ENCODE measurements at places on chromosomes 12 and 14. TPM values are rescaled to one million over a fixed set of nuclear protein-coding genes. Genes with fewer than 3 reads are reported as not detected.

The WIF1 gene
- not detected for total RNA-seq

The MIA2 gene
- 25.5 TPM for total RNA-seq

DNA sequence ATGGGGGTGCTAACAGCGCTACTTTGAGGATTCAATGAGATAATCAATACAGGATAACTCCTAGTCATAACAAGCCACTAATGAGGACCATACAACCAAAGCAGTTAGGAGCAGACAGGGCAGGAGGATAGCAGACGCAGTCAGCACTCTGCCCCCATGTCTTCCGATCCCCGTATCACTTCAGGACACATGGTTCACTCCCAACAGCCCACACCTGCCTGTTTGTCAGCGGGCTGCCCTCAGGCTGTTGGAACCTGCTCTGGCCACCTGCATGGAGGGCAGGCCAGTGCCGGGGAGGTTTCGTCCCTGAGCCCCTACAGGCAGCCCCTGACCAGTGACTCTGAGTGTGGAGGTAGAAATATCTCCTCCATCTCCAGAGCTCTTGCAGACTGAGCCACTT, 37.1 kb upstream of the LTBP2 start:
- no peak for DNase-seq

- DNase-seq = no peak
These were observed 400.8 kb upstream of the PRICKLE1 start for GRCh38 chr12:42990387-42990786.

DNA sequence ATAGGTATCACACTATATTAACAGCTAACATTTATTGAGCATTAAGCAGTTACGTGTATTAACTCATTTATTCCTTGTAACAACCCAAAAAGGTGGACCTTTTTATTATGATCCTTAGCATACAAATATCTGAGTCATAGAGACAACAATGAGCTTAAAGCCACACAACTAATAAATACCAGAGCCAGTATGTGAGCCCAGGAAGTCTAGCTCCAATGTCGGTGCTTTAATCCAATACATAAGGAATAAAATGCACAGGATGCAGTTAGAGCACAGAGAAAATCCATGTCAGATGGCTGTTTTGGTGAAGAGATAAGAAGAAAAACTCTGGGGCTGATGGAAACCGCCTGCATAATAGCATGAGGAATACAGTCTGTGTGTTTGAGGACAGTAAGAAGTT, 888.6 kb downstream of the TMTC2 start:
- no peak for DNase-seq

- no peak for DNase-seq
These were observed 658.0 kb upstream of the MDGA2 start for GRCh38 chr14:48333221-48333920.

- no peak for DNase-seq
These were observed 22.4 kb downstream of the ASPG start for GRCh38 chr14:104107611-104108569.

DNA sequence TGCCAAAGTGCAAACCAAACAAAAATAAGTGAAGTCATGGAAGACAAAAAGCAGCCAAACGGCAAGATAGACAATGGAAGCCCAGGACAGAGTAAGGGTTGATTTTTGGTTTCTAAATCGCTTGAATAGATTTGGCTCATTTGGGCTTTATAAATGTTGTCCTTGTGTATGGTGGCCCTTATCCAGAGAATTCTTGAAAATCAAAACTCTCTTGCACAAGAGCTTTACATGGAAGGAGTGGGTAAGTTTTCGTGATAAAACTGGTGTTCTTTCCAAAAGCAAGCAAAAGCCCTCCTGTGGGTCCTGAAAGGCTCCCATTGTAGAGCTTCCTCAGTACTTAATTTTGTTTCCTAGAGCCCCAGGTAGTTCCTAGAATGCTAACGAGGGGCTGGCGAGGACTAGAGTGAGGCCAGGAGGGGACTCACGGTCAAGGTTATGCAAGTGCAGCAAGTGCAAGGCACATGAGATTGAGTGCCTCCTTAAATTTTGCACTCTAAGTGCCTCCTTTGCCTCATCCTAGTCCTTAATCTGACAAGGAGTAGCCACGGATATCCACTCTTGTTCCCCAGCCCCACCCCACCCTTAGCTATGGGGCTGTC, 4.1 kb downstream of the SIX6 start:
- DNase-seq = no peak

DNA sequence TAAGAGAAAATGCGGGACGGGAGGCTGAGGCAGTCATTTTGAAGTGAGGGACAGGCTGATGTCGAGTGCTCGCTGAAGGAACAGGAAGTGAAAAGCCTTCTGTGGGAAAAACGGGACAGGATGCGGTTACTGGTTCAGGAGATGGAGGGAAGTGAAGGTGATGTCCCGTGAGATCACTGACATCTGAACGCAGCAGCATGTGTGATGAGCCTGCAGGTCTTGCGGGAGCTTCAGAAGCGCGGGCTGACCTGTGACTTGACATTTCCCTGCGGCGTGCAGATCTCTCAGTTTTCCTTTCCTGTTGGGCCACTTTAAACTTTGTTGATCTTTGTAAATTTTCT, 77.8 kb downstream of the DDX51 start:
- peak; percentile 52 for DNase-seq

Data from activated CD4-positive, alpha-beta T cell treated with anti-CD3 and anti-CD28 coated beads, Interleukin-2, amount 10 ng/mL, durations not matched to agents 7 days and 5 days (primary cell).